ENCODE measurements at places on chromosomes 2 and 18.

- DNase-seq = no peak
Observed at GRCh38 chr2:12771154-12771553, 54.4 kb downstream of the TRIB2 start.

DNA sequence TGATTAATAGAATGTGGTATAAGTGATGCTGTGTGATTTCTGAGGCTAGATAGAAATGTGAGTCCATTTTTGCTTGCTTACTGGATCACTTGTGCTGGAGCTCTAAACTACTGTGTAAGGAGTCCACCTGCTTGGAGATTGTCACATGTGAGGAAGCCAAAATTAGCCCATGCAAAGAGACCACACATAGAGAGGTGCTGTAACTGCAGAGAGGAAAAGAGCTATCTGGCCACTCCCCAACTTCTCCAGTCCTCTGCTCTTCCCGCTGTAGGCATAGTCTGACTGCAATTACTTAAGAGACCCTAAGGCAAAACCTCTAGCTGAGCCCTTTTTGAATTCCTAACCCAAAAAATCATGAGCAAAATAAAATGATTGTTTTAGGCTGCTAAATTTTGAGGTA lies 120.6 kb upstream of the FBXO11 start:
- DNase-seq = no peak

- no peak for DNase-seq
Observed at GRCh38 chr2:227823922-227824321, 10.3 kb downstream of the CCL20 start.

DNA sequence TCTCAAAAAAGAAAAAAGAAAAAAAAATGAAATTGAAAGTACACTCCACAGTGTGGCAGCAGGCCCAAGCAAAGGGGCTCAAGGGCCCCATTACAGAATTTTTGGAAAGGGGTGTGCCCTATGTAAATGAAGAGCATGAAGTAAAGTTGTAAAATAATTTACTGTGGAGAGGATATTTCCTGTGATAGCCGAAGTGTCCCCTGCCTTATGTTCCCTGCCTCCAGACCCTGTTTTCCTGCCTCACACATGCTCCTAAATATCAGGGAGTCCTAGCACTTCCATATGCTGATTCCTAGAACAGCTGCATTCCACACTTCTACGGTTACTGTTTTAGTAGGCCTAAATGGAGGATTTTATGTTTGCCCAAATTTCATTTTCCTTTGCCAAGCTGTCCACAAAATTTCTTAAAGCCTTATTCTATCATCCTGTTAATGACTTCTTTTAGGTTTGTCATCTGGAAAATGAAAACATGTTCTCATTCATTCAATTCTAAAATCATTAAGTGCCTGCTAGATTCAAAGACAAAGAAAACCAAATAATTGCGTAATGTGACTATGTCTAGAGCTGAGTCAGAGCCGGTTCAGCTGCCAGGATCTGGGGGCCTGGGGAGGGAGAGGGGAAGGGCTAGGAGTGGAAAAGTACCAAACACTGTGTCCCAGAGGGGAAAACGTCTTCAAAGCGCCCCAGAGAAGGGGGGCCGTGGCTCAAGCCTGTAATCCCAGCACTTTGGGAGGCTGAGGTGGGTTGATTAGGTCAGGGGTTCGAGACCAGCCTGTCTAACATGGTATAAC lies 25.9 kb upstream of the IMPA2 start:
- DNase-seq = no peak

- DNase-seq = no peak
Observed at GRCh38 chr2:60661073-60661738, 94.9 kb upstream of the PAPOLG start.

GRCh38 chr2:67626656-67627055 lies 229.5 kb downstream of the ETAA1 start:
- no peak for DNase-seq

- DNase-seq = no peak
Observed at GRCh38 chr2:178949584-178949983, 100.4 kb downstream of the CCDC141 start.

- no peak for DNase-seq
Observed at GRCh38 chr2:36371928-36372391, 16.4 kb downstream of the CRIM1 start.

DNA sequence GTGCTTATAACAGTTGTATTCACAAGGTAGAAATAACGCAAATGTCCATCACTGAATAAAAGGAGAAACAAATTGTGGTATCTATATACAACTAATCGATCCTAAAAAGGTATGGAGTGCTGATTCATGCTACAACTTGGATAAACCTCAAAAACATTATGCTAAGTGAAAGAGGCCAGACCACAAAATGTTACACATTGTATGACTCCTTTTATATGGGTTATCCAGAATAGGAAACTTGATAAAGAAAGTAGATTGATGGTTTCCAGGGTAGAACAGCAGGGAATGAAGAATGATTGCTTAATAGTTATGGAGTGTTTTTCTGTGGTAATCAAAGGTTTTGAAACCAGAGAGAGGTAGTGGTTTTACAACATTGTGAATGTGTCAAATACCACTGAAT lies 432.2 kb upstream of the TRIB2 start:
- DNase-seq = no peak

DNA sequence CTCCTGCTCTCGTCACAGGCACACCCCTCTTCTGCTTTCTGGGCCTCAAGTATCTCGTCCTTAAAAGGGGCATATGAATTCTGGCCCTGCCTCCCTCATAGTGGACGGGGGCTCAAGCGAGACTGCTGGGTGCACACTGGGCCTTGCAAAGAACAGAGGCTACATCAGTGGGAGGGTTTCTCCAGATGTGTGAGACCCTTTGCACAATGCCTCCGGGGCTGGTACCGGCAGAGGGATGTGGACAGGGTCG lies 25.0 kb downstream of the CRACDL start:
- DNase-seq = no peak

DNA sequence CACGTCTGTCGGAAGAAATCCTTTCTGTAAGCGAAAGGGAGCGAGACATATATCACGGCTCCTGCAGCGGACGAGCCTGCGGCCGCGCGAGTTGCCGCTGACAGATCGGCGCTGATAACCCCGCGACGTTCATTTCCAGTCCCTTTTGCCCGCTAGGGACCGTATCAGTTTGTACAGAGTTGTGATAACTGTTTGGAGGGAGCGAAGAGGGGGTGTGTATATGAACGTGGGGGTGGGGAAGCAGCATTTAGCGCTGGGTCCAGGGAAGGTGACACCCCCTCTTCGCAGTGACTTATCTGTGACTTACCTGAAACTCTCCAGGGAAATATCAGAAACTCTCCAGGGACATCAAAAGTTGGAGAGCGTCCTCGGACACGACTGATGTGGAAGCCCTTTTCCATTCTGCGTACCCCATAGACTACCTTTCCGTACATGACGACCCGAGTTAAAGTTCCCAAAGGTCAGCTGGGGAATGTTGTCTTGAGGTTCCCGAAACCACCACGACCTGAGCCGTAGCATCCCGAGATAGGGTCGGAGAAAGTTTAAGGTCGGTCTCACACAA lies 948 bp upstream of the GATA6 start:
- DNase-seq = no peak

- DNase-seq = no peak
Observed at GRCh38 chr2:190853531-190854383, 26.9 kb upstream of the GLS start.

DNA sequence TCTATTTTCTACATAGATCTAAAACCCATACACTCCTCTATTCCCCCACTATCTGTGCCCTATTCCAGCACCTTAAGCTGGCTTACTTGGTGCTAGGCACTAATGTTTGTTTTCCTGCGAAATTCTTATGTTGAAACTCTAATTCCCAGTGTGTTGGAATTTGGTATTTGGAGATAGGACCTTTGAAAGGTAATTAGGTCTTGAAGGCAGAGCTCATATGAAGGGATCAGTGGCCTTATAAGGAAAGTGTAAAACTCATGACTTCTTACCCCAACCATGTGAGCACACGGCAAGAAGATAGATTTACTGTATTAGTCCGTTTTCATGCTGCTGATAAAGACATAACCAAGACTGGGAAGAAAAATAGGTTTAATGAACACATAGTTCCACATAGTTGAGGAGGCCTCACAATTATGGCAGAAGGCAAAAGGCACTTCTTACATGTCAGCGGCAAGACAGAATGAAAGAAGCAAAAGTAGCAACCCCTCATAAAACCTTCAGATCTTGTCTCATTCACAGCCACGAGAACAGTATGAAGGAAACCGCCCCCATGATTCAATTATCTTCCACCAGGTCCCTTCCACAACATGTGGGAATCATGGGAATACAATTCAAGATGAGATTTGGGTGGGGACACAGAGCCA lies 10.5 kb upstream of the LRATD1 start:
- DNase-seq = no peak

DNA sequence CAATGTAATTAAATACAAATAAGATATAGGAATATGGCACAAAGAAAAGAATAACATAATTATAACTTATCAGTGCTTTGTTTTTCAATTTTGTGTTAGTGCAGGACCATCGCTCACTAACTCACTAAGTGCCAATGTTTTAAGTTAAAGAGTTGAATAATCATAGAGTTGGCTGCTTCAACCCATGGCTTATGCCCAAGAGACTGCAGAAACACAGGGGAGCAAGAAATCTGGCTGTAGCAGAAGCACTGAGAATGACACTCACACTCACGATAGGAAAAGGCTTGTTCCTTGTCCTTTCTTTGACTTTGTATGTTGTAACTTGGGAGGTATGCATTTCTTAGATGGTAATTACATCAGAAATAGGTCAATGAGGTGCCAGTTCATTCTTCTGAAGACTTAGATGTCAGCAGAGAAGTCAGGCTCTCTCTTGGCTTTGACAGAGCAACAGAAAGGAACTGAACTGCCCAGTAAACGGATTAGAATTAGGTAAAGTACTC lies 852.2 kb downstream of the LRRTM4 start:
- no peak for DNase-seq

DNA sequence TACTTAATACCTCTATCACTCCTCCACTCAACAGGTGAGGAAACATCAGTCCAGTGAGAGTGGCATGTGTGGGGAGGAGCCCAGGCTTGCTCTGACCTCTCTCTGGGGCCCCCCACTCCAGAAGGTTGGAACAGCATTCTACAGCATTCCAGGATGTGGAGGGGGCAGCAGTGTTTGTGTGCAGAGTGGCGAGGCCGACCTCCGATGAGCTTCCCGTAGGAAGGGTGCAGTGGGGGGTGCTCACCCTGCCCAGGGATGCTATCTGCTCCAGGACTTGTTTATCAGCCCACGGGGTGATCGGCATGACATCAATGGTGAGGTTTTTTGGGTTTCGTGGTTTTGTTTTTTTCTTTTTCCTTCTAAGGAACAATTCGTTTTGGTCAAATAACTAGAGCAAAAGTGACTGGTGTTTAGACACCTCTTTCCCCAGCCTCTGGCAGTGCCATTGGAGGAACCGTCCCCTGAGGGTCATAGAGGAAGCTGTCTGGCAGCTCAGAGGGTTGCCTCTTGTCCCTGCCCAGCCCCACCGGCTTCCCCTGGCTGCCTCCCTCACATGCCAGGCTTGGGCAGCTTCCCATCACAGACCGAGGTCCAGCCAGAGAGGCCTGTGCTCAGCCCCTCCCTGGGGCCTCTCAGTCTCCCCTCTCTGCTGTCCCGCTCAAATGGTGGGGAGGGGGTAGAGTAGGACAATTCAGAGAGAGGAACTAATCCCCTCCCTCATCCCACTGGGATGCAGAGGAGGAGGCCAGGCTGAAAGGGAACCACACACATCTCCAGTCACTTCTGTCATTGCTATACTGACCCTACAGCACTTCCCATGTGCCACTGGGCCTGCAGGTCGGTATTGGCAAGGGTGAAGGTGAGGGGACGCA lies 96.5 kb downstream of the ZFP36L2 start:
- no peak for DNase-seq

- no peak for DNase-seq
Observed at GRCh38 chr2:58671675-58672074, 430.6 kb upstream of the FANCL start.

DNA sequence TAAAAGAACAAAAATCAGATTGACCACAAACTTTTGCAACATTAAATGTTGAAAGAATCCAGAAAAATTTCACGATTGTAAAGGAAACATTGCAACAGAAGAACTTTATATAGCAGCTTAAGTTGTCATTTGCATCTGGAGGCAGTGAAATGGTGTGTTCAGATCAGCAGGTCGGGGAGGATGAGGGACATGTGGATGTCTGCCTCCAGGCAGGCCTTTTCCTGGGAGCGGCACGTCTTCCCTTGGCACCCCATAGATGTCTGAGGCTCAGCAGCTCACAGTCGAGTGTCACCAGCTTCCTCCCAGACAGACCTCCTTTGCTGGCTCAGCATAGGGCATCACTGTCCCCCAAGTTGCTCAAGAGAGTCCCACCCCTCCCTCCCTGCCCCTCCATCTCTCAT lies 44.3 kb upstream of the ASB1 start:
- DNase-seq = no peak

GRCh38 chr2:69616755-69617154 lies 26.8 kb downstream of the AAK1 start:
- DNase-seq = no peak

GRCh38 chr18:13608791-13609532 lies 117.4 kb downstream of the FAM210A start:
- no peak for DNase-seq

DNA sequence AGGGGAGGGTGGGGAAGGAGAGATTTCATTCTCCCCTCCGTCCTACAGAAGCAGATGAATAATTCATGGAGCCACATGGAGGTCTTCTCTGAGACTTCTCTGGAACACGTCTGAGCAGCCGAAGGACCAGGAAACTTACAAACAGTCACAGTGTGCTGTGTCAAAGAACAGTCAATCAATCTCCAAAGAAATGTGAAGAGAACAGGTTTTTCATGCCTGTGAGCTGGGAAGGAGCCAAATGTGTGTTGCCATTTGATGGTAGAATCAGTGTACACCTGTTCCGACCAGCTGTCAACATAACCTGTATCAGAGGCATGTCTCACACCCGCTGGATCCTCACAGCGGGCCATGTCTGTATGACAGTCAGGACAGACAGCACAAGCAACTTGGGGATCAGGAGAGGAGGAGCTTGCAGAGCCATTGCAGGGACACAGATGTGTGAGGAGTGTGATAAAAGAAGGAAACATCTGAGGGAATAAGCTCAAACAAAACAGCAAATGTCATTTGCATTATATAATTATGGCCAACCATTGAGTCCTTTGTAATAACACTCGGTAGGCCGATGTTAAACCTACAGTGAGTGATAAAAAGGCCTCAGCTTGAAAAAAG lies 298.5 kb downstream of the EN1 start:
- no peak for DNase-seq

GRCh38 chr2:19460761-19461160 lies 102.3 kb upstream of the OSR1 start:
- DNase-seq = no peak

DNA sequence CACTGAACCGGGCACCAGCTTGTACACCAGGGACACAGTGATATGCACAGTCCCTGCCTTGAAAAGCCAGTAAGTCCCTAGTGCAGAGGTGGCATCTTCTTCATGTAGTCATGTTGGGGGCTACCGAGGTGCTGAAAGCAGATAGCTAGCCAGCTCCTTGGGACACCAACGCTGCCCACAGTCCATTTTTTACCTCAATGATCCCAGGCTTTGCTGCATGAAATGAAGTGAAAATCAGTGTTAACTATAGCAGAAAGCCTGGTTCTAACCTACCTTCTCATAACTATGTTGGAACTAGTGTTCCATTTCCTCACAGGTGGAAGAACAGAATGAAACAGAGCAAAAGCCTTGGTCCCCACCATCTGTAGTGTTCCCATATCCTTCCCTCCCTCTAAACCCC lies 66.6 kb upstream of the EML6 start:
- no peak for DNase-seq

GRCh38 chr2:54555318-54555837 lies 99.3 kb downstream of the SPTBN1 start:
- no peak for DNase-seq

- DNase-seq = no peak
Observed at GRCh38 chr2:119156105-119156890, 2.3 kb downstream of the C1QL2 start.

- DNase-seq = no peak
Observed at GRCh38 chr2:239457586-239458445, 57.0 kb upstream of the HDAC4 start.

Measured in GM12878 (cell line).